ENCODE measurements at places on chromosomes 5 and 9. TPM values are rescaled to one million over a fixed set of nuclear protein-coding genes. Genes with fewer than 3 reads are reported as not detected.

ZNF79 gene
- 18.9 TPM for total RNA-seq

DNA sequence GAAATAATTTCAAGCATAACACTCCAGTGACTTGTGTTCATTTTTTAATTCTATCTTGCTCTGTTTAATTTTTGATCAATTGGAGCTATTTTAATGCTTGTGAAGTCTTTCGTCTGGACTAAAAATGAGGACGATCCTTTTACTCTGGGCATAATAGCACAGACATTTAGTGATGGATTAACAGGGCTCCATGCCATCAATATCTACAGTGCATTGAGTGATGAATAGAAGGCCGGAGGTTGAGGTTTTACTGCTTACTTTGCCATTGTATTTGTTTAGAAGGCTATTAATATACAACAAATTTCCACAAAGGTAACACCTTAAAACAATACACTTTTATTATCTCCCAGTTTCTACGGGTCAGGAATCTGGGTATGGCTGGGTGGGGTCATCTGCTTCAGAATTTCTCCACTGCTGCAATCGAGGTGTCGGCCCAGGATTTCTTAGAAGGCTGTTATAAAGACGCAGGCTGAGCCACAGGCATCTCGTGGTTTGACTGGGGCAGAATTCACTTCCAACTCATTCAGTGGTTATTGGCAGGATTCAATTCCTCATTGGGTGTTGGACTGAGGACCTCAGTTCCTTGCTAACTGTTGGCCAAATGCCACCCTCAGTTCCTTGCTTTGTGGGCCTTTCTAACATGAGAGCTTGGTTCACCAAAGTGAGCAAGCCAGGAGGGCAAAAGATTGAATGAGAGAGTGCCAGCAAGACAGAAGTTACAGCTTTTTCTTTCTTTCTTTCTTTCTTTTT, 265.4 kb upstream of the VLDLR start:
- H3K27me3 ChIP-seq = no peaks in the 10 kb centered on the region
- H3K36me3 ChIP-seq = no peaks in the 10 kb centered on the region
- H3K4me3 ChIP-seq = no peak overlapping the region
- no peaks in the 10 kb centered on the region for H3K4me1 ChIP-seq

DNA sequence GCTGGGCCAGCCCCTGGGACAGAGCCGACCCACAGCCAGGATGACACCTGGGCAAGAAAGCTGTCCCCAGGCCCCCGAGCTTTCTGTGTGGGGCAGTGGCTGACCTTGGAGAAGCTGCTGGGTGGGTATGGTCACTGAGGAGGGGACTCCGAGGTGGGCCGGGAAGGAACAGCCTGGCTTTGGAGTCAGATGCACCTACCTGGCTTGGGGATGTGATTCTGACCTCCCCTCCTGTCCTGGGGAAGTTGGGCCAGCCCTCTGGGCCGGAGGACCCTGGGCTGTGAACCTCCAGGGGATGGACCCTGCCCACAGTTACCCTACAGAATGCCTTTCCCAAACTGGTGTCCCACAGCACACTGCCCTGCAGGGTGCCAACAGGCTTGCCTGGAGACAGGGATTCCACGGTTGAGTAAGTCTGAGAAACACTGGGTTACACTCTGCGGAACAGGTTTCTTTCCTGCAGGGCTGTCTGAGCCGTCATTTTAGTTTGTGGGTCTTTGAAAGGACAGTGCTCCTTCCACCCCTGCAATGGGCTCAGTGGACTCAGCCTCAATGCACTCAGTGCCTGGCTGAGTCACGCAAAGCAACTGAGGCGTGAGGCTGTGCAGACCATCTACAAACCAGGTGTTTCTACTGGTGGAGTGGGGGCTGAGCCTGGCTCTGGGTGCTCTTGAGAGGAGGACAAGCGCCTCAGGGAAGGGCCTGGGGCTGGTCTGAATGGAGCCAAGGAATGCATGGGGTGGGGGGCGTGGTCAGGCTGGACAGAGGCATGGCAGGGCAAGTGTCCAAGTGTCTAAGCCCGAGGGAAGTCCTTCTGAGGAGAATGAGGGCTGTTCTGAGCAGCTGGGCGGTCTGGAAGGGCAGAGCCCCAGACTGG, 41.3 kb upstream of the PHYKPL start:
- peaks cover 8% of the 10 kb centered on the region for H3K27me3 ChIP-seq
- no peak for DNase-seq
- H3K36me3 ChIP-seq = no peaks in the 10 kb centered on the region
- H3K4me3 ChIP-seq = no peak overlapping the region
- H3K27ac ChIP-seq = no peak overlapping the region
- H3K4me1 ChIP-seq = no peaks in the 10 kb centered on the region

GRCh38 chr5:160769301-160769700, 82.7 kb downstream of the ATP10B start:
- DNase-seq = no peak
- H3K27me3 ChIP-seq = no peaks in the 10 kb centered on the region
- H3K36me3 ChIP-seq = no peaks in the 10 kb centered on the region
- H3K27ac ChIP-seq = no peak overlapping the region

GRCh38 chr5:138508958-138509357, 34.1 kb downstream of the ETF1 start:
- no peak overlapping the region for H3K27ac ChIP-seq
- peaks cover 38% of the 10 kb centered on the region for H3K36me3 ChIP-seq
- H3K27me3 ChIP-seq = no peaks in the 10 kb centered on the region
- no peak overlapping the region for H3K4me3 ChIP-seq
- no peaks in the 10 kb centered on the region for H3K4me1 ChIP-seq

DNA sequence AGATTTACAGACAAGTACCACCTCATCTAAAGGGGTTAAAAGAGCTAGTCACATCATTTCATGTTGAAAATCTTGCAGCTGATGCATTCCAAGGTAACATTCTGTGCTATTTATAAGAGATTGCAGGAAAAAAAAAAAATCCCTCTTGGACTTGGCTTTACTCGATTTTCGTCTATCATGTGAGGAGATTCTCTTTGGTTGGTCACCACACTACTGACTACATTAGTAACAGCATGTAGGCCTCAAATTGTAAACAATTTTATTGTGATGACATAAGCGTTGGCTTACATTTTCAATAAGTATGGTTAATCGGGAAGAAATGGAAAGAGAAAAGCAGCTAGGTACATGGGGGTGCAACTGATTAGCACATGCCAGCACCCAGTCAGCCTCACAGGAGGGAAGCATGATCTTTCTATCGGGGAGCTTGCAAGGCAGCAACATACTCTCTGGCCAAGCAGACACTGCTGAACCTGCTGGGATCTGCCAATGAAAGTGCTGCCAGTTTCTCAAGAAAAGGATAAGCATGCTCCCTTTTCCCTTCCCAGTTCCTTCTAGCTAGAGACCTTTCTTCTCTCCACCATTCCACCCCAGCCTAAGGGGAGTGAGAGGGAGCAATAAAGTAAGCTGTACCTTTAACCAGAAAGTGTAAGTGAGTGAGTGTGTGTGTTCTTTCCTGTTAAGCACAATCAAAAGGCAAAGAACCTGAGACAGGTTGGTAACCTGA, 7.5 kb downstream of the NREP start:
- H3K4me3 ChIP-seq = no peak overlapping the region
- no peak overlapping the region for H3K27ac ChIP-seq

DNA sequence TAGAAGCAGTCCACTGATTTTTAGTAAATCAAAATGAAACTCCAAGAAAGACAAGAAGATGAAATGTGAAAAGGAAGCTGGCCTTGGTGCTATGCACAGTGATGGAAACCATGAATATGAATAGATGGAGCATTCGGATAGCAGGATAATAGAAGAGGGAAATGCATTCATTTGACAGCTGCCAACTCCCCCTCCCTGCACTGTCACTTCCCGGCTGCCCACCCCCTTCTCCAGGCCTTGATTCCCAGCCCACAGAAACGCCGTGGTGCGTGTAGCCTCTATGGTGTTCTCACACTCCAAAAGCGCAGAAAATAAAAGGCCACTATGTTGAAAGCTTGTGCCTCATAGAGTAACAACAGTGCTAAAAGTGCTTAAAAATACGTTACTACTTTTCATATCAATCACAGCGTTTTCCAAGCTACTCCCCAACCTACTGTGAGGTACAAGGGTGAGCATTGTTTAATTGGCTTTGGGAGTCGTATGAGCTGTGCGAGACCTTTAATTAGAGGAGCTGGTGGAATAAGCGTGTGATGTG, 26.1 kb upstream of the IFNK start:
- DNase-seq = no peak
- no peaks in the 10 kb centered on the region for H3K36me3 ChIP-seq
- H3K27me3 ChIP-seq = peaks cover 12% of the 10 kb centered on the region

CD274 gene
- 8.3 TPM for total RNA-seq

TSLP gene
- 0.20 TPM for total RNA-seq

PLCXD3 gene
- total RNA-seq = not detected

CXXC5 gene
- total RNA-seq = 4.1 TPM

CATSPER3 gene
- total RNA-seq = 0.82 TPM

SLC2A8 gene
- 26.0 TPM for total RNA-seq

- no peaks in the 10 kb centered on the region for H3K36me3 ChIP-seq
- DNase-seq = no peak
- H3K27me3 ChIP-seq = peaks cover 8% of the 10 kb centered on the region
- H3K27ac ChIP-seq = no peak overlapping the region
- no peak overlapping the region for H3K4me3 ChIP-seq
- no peaks in the 10 kb centered on the region for H3K4me1 ChIP-seq
These were observed 157.8 kb downstream of the ARHGEF28 start for GRCh38 chr5:73783828-73784227.

- H3K4me1 ChIP-seq = no peaks in the 10 kb centered on the region
- no peaks in the 10 kb centered on the region for H3K27me3 ChIP-seq
- DNase-seq = no peak
- no peak overlapping the region for H3K4me3 ChIP-seq
These were observed 305.4 kb upstream of the NUDT12 start for GRCh38 chr5:103867857-103868598.

SLCO6A1 gene
- total RNA-seq = not detected

GRCh38 chr9:30078195-30078594, 2306.2 kb upstream of the ACO1 start:
- no peaks in the 10 kb centered on the region for H3K27me3 ChIP-seq
- no peak overlapping the region for H3K4me3 ChIP-seq
- peak overlapping the region; percentile 40 for H3K27ac ChIP-seq
- DNase-seq = peak; percentile 51
- H3K4me1 ChIP-seq = peaks cover 36% of the 10 kb centered on the region

GRCh38 chr5:149466457-149466972, 84.7 kb downstream of the CSNK1A1 start:
- H3K4me3 ChIP-seq = no peak overlapping the region
- H3K4me1 ChIP-seq = no peaks in the 10 kb centered on the region
- H3K27ac ChIP-seq = no peak overlapping the region
- H3K27me3 ChIP-seq = peaks cover 16% of the 10 kb centered on the region

DNA sequence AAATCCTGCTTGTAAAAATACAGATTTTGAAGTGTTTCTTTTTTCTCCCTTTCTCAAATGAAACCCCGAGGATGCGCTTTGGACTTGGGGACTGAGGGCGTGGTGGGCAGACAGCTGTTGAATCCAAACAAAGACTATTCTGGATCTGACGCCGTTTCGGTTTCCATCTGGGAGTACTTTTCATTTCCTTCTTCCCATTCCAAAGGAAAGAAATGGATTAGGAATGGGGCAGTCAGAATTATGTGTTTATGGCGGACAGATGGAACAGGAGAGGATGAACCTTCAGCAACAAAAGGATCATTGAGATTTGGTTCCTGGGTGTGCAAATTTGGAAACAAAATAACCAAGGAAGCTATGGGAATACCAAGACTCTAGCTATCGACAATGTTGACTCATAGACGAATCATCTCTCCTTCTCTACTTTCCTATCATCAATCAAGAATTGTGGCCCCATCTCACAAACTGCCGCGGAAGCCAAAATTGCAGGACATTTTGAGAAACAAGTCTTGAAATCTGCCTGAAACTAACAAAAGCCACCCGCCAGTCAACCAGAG, 300.6 kb downstream of the PARP8 start:
- peaks cover 53% of the 10 kb centered on the region for H3K4me1 ChIP-seq
- no peak for DNase-seq
- H3K27ac ChIP-seq = no peak overlapping the region
- peak overlapping the region; percentile 75 for H3K4me3 ChIP-seq
- no peaks in the 10 kb centered on the region for H3K36me3 ChIP-seq

EPB41L4A gene
- total RNA-seq = 1.3 TPM

Measured in activated CD8-positive, alpha-beta memory T cell treated with anti-CD3 and anti-CD28 coated beads, Interleukin-2, amount 10 ng/mL, durations not matched to agents 7 days and 5 days (primary cell).